ENCODE measurements at places on chromosomes 6 and 20.

- DNase-seq: no peak
Measured at GRCh38 chr20:1293641-1294379, 27.7 kb downstream of the SNPH start.

DNA sequence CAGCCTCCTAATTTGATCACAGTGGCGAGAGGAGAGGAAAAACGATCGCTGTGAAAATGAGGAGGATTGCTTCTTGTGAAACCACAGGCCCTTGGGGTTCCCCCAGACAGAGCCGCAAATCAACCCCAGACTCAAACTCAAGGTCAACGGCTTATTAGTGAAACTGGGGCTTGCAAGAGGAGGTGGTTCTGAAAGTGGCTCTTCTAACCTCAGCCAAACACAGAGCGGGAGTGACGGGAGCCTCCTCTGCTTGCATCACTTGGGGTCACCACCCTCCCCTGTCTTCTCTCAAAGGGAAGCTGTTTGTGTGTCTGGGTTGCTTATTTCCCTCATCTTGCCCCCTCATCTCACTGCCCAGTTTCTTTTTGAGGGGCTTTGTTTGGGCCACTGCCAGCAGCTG lies 28.7 kb downstream of the SAYSD1 start:
- no peak for DNase-seq

DNA sequence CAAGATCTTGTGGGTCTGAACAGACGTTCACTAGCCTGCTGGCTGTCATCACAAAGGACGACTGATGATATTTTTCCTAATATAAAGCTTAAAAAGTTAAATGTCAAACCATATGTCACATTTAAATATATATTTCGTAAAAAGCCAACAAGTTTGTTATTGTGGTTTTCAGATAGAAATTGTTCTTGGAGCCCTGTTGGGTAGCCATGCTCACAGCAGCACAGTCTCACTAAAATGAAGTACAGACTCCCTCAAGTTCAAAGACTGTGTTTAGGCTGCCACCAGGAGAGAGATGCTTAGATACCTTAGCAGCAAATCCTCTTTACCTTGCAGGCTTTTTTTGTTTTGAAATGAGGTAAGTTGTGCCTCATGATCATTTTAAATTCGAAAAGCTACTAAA lies 17.8 kb downstream of the EEF1E1 start:
- DNase-seq: no peak

DNA sequence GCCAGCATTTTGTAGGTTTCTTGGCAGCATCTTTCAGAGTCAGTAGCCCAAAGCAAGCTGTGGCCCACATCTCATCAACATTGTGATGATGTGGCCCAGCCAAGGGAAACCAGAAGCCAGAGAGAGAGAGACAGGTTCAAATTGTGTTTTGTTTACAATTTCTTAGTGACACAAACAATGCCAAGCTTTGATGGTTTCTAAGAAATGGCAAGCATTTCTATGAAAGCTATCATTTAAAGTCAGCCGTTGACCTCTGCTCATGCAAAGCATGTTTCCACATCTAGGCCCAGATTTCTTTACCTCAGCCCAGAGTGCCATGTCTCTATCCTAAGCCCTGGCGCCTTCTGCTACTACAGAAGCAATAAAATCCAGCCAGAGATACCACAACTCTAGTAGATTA lies 32.9 kb downstream of the GCM1 start:
- DNase-seq: no peak

GRCh38 chr6:34722451-34722850 lies 25.9 kb upstream of the ILRUN start:
- no peak for DNase-seq

DNA sequence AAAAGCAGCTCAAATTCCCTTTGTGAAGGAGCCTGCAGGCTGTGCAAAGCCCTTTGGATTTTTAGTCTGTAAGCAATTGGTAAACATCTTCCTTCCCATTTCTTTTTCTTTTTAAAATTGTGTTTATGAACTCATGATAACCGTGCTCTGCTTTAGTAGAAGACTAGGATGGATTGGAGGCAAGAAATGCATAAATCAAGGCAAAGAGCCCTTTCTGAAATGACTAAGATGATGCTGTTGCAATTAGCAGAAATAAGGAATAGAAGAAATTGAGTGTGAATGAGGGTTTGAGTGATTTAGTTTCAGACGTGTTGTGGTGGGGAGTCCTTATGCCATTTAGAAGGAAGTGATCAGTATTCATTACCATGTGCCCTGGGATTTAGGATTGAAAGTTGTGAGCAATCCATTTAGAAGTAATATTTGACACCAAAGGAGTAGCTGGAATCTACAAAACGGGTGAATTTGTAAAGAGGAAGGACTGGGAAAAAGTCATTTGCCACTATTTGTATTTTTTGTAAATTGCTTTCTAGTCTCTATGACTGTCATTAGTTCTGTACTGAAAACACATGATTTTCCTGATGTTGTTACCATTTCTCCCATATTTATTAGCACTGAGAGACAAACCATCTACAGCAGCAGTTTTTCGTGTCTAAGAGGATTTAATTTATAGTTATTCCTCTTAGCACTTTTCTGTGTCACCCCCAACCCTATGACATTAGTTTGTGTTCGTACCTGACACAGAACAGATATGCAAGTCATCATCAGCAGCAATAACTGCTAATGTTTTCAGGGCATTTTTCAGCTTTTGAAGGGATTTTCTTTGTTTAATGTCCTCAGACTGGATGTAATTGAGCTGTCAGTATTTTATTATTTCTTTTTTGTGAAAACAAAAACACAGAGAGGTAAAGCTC lies 265.0 kb downstream of the UTRN start:
- no peak for DNase-seq

- no peak for DNase-seq
Measured at GRCh38 chr20:15036948-15037347, 699.5 kb upstream of the FLRT3 start.

DNA sequence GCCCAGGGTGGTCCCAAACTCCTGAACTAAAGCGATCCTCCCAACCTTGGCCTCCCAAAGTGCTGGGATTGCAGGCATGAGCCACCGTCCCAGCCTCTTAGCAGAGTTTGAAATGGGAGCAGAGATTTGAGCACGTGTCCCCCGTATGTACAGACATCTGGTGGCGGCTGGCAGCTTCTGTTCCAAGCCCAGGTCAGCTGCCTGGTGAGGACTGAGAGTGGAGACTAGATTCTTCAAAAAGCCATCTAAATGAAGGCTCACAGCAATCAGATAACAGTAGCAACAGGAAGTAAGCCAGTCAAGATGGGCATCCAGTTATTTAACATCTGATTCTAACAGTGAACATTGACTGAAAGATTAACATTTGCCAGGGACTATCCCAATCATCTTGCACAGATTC lies 128.1 kb upstream of the AKAP12 start:
- DNase-seq: no peak

GRCh38 chr20:46420878-46421277 lies 14.5 kb upstream of the ELMO2 start:
- DNase-seq: no peak

DNA sequence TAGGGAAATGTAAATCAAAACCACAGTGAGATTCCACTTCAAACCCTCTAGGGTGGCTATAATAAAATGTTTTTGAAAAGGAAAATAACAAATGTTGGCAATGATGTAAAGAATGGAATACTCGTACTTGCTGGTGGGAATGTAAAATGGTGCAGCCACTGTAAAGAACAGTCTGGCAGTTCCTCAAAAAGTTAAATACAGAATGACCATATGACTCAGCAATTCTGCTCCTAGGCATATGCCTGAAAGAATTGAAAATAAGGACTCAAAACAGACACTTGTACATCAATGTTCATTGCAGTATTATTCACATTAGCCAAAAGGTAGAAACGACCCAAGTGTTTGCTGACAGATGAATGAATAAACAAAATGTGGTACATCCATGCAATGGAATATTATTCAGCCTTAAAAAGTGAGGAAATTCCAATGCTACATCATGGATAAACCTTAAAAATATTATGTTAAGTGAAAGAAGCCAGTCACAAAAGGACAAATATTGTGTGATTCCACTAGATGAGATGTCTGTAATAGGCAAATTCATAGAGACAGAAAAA lies 10.2 kb upstream of the RNF114 start:
- no peak for DNase-seq

- no peak for DNase-seq
Measured at GRCh38 chr20:42112161-42112560, 494.0 kb upstream of the CHD6 start.

DNA sequence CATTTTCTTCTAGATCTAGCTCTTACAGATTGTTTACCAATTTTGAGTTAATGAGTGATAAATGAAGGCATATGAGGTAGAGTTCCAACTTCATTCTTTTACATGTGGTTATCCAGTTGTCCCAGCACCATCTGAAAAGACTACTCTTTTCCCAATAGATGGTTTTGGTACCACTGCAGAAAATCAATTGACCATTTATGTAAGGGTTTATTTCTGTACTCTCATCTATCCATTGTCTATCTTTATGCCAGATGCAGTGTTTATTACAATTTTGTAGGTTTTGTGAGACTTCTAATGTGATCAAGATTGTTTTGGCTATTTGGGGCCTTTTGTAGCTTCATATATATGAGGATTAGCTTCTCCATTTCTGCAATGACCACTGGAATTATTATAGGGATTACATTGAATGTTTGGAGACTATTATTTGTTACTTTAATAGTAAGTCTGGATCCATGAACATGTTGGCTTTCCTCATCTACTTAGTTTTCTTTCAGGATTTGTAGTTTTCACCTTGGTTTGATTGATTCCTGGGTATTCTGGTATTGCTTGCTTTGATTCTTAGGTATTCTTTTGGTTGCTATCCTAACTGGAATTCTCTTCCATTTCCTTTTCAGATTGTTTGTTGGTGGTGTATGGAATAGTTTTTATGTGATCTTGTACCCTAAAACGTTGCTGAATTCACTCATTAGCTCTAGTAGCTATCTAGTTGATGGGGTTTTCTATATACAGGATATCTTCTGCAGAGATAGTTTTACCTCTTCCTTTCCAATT lies 10.4 kb downstream of the SNRPB start:
- DNase-seq: no peak

- no peak for DNase-seq
Measured at GRCh38 chr6:168506460-168506859, 65.5 kb downstream of the SMOC2 start.

Data from activated T-helper 1 cell treated with anti-CD3 and anti-CD28 coated beads, Interleukin-2, amount 50 U/mL, for 16 hours (primary cell).